NAMALWA (cell line): ENCODE measurements at places on chromosomes 11 and 22.

DNA sequence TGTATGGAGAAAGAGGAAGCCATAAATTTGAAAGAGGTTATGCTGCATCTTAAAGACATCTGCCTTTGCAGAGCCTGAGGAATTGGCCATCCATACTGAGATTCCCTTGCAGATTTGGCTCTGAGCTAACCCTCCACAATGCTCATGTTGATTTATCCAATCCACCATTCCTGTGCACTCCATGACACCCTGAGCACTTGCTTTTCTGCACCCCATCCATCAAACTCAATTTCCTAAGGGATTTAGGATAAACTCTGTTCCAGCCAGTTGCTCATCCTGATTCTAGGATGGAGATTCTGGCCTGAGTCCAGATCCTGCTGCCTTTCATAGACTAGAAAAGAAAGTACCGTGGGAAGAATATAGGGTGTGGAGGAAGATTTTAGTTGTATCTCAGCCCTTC lies 379.2 kb upstream of the LARGE1 start:
- no peak for DNase-seq

GRCh38 chr11:123214396-123214795 lies 19.3 kb upstream of the CLMP start:
- DNase-seq = no peak

GRCh38 chr11:70733327-70734325 lies 335.3 kb downstream of the CTTN start:
- no peak for DNase-seq

DNA sequence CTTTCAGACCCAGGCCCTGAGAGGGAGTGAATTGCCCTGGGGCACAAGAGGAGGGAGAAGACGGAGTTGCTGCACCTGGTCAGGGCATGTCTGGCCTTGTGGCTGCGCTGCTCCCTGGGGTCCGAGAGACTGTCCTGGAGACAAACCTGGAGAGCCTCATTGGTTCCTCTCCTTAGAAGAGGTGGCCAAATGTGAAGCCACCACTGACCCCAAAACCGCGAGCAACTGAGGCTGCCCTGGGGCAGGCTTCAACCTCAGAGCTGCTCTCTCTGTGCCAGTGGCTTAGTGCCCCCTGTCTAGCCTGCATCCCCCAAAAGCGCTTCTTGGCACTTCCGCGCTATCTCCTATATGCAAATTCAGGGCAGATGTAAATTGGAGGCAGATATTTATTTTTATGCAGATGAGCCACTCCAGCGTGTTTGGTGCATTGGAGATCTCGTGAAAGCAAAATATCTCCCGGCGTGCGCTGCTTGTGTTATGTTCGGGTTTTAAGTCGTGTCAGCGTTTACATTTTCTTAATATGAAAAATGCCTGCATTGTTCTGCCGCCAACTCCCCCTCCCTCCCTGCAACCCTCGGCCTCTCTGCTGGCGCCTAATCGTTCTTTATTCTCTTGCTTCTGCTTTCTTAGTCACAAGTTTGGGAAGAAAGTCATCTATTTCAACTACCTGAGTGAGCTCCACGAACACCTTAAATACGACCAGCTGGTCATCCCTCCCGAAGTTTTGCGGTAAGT lies 69.5 kb downstream of the ARHGAP8 start:
- DNase-seq = no peak

- peak; percentile 79 for DNase-seq
Measured at GRCh38 chr11:96464700-96465307, 75.0 kb downstream of the JRKL start.

DNA sequence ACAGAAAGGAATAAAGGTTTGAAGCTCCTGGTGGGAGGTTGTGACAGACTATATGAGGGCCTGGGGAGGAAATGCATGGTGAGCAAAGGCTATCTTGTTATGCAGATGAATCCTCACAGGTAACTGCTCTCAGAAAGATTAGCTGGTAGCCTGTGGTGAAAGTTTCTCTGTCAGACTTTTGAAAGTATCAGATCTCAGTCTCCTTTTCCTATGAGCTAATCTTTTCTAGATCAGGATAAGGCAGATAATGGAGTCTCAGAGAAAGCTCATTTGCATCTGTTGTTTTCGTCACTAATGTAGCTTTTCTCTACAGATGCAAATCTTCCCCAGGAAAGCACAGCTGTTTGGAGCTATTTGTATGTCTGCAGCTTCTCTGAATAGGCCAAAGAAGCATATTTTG lies 21.0 kb upstream of the OR6X1 start:
- DNase-seq = no peak

DNA sequence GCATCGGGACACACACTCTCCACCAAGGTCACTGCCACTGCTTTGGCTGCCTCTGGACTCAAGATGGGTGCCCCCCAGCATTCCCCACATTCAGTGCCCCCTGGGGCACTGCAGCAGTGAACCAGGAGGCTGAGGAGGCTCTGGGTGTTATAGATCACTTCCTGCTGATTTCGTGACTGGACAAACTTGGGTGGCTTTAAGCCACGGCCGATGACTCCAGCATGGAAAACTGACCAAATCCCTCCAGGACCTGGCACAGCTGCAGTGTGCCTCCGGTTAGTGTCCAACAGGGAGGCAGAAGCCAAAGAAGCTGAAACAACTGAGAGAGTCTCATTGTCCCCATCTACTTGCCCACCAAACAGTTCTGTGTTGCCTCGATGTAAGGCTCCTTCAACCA lies 1.2 kb upstream of the GANAB start:
- no peak for DNase-seq

- DNase-seq = no peak
Measured at GRCh38 chr22:48699511-48699910, 1128.2 kb downstream of the BRD1 start.

DNA sequence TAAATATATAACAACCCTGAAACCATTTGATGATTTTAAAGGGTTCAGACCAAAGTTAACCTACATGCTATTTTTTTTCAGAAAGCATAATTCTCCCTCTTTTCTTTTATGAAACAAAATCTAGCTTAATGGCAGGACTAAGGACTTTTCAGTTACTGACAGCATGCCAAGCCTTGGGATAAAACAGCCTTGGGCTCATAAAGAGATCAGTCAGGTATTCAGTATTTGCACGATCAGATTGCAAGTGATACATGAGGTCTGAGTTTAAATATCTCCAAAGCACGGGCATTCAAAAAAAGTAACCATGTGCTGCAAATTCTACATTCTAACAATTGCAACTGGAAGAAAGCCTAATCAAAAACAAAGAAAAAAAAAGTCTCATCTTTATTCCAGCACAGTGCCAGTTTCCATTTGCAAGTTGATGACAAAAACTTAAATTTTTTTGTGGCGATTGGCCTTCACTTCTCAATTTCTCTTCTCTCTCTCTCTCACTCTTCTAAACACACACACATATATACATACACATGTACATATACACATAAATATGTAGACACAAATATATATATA lies 60.1 kb downstream of the CTSC start:
- no peak for DNase-seq

GRCh38 chr11:6919698-6920097 lies 1.1 kb upstream of the OR2D3 start:
- DNase-seq = no peak

- no peak for DNase-seq
Measured at GRCh38 chr22:33650244-33650643, 270.0 kb downstream of the LARGE1 start.

- no peak for DNase-seq
Measured at GRCh38 chr11:121467965-121468364, 15.2 kb upstream of the SORL1-AS1 start.

GRCh38 chr11:97814325-97814959 lies 1206.3 kb upstream of the CNTN5 start:
- DNase-seq = no peak

DNA sequence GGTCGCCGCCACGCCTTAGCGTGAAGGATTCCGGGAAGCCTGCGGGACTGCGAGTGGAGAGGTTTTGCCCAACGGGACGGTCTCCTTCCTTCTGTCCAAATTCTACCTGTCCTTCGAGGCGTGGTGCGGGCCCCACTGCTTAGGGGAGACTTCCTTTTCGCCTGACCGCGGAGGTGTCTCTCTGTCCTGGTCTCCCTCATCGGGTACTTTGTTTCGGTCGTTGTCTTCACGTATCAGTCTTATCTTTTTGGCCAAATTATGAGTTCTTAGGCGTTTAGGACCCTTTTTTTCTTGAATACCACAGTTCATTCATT lies 388 bp downstream of the HINFP start:
- peak; percentile 47 for DNase-seq

GRCh38 chr11:118649941-118650340 lies 29.5 kb downstream of the TREH start:
- DNase-seq = no peak

GRCh38 chr11:251550-251949 lies 14.8 kb downstream of the PSMD13 start:
- peak; percentile 31 for DNase-seq

DNA sequence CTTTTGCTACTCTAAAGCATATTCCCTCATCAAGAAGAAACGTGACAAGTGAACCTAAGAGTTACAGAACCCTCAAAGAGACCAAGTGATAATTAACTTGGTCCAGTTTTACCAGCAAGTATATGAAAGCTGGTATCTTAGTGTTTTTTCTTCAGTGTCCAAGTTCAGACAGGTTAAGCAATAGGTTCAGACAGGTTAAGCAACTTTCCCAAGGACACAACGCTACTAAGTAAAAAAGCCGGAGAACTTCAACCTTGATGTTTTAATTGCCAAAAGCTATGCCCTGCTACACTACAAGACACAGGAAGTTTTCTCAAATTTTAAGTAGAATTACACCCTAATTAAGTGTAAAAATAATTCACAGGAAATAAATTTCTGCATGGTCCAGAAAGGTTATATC lies 30.0 kb upstream of the ARHGAP32 start:
- no peak for DNase-seq

GRCh38 chr22:28883917-28884746 lies 760 bp downstream of the ZNRF3 start:
- DNase-seq = peak; percentile 49

- peak; percentile 20 for DNase-seq
Measured at GRCh38 chr11:132177106-132177505, 806.7 kb downstream of the NTM start.

- DNase-seq = no peak
Measured at GRCh38 chr11:6607190-6607795, 3.7 kb downstream of the ILK start.

- DNase-seq = no peak
Measured at GRCh38 chr11:125165111-125165842, 726 bp downstream of the PKNOX2 start.

- DNase-seq = no peak
Measured at GRCh38 chr11:3050386-3051195, 6.6 kb downstream of the CARS1 start.

- DNase-seq = no peak
Measured at GRCh38 chr11:90242894-90243416, 20.1 kb upstream of the CHORDC1 start.

GRCh38 chr11:65931773-65932557 lies 12.7 kb downstream of the DRAP1 start:
- DNase-seq = no peak

DNA sequence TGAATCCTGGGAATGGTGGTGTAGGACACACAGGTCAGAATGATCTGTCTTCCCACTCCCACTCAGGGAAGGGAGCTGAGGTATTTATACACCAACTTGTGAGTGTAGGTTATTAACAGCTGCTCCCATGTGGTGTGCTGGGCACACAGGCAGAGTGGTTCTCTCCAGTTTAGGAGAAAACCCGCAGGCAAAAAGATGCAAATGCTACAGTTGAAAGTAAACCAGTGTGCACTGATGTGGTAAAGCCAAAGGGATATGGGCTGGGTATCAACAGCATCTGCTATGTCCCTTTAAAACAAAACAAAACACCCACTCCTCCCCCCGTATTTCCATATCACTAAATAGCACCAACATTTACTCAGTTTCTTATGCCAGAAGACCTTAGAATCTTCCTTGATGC lies 75.4 kb upstream of the SYT13 start:
- no peak for DNase-seq

- peak; percentile 46 for DNase-seq
Measured at GRCh38 chr22:37659066-37659896, 758 bp downstream of the PDXP start.
